ENCODE measurements at places on chromosomes 13 and 19.

GRCh38 chr19:33260628-33261418 lies 35.2 kb upstream of the SLC7A10 start:
- DNase-seq: no peak

- DNase-seq: no peak
Observed at GRCh38 chr13:21938168-21938567, 267.3 kb downstream of the FGF9 start.

GRCh38 chr19:30115947-30116346 lies 173.9 kb downstream of the URI1 start:
- no peak for DNase-seq

DNA sequence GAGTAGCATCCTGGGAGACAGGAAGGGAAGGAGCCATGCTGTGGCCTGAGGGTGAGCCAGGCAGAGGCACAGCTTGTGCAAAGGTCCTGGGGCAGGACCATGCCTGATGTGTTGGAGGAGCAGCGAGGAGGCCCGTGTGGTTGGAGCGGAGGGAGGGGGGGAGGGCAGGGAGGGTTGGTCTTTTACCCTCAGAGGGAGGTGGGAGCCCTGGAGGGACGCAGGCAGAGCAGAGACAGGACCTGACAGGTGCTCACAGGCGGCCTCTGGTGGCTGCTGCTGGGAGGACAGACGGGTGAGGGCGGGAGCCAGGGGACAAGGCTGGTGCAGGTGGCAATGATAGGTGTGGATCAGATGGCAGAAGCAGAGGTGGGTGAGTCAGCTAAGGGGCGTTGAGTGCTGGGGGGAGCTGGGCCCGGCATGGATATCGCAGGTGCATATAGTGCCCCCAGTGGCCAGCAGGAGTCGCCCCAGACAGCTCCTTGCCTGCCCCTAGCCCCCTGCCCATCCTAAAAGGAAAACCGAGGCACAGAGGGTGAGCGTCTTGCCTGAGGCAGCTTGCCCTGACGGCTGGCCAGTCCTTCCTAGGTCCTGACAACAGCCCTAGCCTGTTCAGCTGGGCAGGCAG lies 9.8 kb upstream of the GNA15 start:
- DNase-seq: peak; percentile 67

- DNase-seq: no peak
Observed at GRCh38 chr13:111245576-111246384, 74.7 kb upstream of the TEX29 start.
